ENCODE measurements at places on chromosomes 12 and 14.

- DNase-seq: no peak
Measured at GRCh38 chr12:44497044-44497443, 379.1 kb downstream of the NELL2 start.

DNA sequence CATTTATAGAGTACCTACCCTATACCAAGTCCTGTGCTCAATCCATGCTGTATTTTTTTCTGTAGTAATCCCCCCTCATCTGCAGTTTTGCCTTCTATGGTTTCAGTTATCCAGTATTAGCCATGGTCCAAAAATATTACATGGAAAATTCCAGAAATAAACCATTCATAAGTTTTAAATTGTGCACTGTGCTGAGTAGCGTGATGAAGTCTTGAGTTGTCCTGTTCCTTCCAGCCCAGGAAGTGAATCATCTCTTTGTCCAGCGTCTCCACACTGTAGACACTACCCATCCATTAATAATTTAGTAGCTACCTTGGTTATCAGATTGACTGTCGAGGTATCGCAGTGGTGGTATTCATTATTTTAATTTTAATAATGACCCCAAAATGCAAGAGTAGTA, 54.2 kb downstream of the SUDS3 start:
- no peak for DNase-seq

DNA sequence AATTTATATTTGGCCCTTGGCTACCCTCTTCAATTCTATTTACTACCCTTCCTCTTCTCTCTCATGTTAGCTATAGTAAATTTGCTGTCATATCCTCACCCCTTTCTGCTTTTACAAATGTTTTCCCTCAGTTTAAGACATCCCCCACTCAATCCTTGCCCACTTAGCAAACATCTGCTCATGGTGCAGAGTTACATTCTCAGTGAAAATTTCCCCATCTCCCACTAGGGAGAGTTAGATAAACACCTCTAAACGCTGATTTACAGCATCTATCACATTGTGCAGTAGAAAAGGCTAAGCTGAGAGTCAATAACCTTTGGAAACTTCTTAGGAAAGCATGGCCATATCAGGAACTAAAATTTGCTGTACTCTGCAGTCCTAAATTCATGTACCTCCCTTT, 69.0 kb downstream of the DENND5B start:
- no peak for DNase-seq

- DNase-seq: no peak
Measured at GRCh38 chr14:37241198-37241597, 43.5 kb downstream of the MIPOL1 start.

- no peak for DNase-seq
Measured at GRCh38 chr14:32085182-32085844, 8.2 kb downstream of the ARHGAP5 start.

- DNase-seq: no peak
Measured at GRCh38 chr14:71931492-71932228, 569 bp upstream of the RGS6 start.

DNA sequence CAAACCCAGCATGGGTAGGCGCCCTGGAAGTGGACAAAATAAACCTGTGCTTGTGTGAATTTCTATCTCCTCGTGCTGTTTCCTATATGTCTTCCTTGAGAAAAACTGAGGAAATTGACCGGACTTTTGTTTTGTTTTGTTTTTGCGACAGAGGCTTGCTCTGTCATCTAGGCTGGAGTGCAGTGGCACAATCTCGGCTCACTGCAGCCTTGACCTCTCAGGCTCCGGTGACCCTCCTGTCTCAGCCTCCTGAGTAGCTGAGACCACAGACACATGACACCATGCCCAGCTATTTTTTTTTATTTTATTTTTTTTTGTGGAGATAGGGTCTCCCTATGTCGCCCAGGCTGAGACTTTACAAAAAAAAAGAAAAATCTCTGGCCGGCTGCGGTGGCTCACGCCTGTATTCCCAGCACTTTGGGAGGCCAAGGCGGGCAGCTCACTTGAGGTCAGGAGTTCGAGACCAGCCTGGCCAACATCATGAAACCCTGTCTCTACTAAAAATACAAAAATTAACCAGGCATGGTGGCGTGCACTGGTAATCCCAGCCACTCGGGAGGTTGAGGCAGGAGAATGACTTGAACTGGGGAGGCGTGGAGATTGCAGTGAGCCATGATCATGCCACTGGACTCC, 22.5 kb upstream of the MIA2 start:
- DNase-seq: no peak

DNA sequence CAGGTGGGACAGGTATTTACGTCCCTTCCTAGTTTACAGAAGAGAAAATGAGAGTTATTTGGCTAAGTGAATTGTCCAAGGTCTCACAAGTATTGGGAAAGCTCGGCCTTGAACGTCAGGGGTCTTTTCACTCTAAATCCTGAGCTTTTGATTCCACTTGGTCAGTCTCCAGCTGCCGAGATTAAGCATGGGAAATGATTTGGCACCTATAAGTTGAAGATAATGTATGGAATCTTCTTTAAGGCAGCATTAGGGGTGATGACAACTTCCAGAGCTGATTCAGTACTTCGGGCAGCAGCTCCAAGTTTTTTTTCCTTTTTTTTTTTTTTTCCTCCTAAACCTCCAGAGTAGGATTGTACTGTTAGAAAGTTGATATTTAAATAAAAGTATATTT, 722 bp downstream of the FAM234B start:
- DNase-seq: no peak

DNA sequence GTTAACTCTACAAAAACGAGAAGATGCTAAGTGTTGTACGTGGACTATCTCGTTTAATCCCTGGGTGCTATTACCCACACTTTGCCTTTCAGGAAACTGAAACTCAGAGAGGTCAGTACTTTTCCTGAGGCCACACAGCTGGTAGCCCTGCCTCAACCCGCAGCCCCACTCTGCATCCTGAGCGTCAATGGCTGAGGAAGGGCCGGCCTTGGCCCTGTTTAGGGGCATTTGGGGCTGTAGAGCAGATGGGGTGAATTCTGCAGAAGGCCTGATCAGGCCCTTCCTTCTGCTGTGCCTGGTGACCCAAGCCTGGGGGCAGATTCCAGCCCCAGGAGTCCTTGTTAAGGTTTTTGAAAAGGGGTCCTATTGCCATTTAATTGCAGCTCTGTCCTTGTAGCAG, 3.7 kb upstream of the CCDC197 start:
- DNase-seq: no peak

- DNase-seq: no peak
Measured at GRCh38 chr14:105124823-105125222, 43.8 kb downstream of the JAG2 start.

DNA sequence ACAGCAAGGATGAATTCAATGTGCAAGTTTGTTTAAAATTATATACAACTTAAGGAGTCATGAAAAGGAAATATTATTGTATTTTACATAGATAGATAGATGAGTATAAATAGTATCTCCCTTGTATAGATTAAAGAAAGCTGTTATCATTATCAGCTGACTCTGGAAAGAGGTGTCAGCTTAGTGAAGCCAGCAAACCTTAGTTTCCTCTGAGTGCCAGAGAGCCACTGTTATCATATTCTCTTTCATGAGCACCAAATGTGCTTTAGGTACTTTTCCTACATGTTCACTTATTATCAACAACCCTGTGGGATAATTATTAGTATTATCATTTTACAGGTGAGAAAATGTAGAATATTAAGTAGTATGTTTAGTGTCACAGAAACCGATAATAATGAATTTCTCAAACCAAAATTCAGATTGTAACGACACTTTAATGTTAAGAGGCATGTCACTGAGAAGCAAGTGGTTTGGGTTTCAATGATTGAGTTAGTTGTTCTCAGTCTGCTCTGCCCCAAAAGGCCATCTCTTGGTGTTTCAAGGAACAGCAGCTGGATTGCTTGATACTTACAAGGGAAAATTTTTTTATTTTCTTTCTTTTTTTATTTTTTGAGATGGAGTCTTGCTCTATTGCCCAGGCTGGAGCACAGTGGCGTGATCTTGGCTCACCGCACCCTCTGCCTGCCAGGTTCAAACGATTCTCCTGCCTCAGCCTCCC, 53.7 kb downstream of the PLEKHA5 start:
- no peak for DNase-seq

- no peak for DNase-seq
Measured at GRCh38 chr14:38502239-38502638, 246.3 kb upstream of the CLEC14A start.

GRCh38 chr14:70527501-70528105, 7.2 kb downstream of the ADAM20 start:
- no peak for DNase-seq

DNA sequence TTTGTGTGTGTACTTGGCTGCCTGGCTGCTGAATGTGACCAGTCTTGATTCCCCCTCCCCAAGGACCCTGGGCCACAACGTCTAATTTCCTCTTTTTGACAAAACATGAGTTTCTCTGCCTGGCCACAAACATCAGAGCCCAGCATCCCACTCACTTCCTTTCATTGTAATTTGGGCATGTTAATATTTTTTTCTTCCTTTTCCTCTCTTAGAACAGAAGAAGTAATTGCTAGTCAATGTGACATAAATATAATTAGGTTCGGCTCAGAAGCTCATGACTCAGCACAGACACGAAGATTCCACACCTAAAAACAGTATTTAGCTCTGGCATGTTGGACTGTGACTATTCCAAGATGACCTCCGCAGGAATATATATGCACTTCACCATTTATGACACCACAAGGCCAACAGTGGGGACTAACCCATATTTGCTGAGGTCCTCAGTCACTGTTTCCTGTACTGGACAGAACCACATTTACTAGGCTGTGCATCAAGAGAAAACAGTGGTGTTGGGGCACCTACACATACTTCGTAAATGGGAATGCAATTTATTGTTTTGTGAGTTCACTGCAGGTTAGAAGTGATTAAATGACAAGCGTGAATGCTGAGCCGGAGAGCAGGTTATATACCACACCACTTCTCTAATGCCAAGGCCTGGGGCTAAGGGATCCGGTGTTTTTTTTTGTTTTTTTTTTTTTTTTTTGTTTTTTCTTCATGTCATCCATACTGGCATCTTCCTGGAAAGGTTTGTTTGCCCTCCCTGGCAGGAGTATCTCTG, 4.2 kb downstream of the GSG1 start:
- DNase-seq: no peak

- DNase-seq: peak; percentile 53
Measured at GRCh38 chr14:65281991-65282895, 130.3 kb upstream of the FUT8 start.

DNA sequence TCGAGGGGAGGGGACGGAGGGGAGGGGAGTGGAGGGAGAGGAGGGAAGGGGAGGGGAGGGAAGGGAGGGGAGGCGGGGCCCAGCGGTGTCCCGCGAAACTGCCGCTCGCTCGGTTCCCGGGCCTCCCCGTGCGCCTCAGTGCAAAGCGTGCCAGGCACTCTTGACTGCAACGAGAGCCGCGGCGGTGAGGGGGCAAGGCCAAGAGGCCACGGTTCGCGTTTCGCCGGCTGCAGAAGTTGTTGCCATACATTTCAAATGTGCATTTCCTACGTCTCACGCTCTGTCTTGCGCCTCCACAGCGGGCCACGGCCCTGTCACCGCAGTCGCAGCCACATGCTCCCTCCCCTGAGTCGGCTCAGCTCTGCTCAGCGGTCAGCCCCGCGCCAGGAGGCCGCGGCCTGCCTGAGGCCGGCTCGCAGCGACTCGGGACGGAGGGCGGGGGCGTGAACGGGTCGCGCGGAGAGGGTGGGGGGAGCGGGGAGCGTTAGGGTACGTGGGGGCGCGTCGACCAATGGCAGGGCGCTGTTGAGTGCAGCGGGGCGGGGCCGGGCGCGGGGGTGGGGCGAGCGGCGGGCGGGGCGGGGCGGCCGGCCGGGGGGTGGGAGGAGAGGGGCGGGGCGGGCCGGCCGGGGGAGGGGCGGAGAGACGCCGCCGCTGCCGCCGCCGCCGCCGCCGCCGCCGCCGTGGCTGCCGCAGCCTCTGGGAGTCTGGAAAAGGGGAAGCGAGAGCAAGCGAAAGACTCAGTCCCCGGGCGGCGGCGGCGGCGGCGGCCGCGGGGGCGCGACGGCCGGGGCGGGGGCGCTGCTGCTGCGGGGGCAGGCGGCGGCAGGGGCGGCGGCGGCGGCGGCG, at the start of gene PPP2R5C:
PPP2R5C (plus strand) TSS at position 678 of the 849 bp plus-strand sequence. CDS start 185 bp downstream, outside the sequence.
- DNase-seq: peak; percentile 88

DNA sequence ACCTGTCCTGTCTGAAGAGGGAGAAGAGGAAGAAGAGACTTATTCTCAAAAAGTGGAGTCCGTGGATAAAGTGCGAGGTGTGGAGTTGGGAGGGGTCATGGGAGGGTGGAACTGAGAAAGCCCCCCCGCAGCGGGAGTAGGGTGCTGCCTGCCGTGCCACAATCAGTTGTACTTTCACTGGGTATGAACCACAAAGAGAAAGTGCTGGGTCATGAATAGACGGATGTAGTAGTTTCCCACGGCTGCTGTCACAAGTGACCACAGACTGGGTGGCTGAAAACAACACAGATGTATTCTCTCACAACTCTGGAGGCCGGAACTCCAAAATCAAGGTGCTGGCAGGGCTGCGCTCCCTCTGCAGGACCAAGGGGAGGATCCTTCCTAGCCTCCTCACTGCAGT, 5.5 kb downstream of the DNAH10 start:
- DNase-seq: peak; percentile 41

DNA sequence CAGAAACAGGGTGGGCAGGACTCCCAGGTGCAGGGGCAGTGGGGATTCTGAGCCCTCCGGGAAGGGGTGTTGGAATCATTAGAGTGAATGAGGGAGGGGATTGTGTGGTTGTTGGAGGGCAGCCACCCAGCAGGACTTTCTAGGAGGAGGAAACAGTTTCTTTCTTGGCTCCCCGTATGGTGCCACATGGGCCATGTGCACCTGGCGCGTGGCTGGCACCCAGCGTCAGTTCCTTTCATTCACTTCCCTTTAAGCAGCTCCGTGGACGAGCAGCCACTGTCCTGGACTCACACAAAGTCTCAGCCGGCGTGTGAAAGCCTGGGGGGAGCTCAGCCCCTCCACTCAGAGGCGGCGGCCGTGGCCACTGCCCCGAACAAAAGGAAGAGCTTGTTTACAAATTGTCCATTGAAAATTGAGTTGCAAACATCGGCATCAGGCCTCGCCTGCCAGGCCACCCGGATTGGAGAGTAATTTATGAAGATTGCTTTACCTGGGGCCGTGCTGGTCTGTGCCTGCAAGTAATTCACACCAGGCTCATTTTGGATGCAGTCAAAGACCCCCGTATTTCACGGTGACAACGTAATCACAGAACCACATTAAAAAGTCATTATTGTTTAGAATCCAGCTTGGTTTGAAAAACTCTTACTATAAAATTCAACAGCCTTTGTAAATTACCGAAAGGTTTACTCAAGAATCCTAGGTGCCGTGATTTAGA, 101.7 kb upstream of the C14orf180 start:
- DNase-seq: no peak

GRCh38 chr14:35298351-35298750, 6.2 kb downstream of the PSMA6 start:
- DNase-seq: no peak

DNA sequence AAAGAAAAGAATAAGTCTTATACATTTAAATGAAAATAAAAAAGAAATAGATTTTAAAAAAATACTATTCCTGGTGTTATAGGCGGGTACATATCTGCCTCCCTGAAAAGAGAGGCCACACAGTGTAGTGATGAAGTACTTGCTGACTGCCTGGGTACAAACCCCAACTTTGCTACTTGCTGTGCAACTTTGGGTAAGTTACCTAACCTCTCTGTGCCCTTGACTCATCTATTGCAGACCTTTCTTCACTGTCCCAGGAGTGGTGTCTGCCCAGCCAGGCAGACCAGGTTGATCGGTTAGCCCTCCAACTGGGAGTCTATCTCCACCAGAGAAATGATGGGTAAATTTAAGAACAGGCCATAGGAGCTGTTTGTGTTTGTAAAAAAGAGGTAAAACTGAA, 82.0 kb downstream of the SLC24A4 start:
- no peak for DNase-seq
